ENCODE measurements at places on chromosomes 4 and X.
A peak's percentile ranks its signal among the peaks of the same experiment; 100 is the strongest.

DNA sequence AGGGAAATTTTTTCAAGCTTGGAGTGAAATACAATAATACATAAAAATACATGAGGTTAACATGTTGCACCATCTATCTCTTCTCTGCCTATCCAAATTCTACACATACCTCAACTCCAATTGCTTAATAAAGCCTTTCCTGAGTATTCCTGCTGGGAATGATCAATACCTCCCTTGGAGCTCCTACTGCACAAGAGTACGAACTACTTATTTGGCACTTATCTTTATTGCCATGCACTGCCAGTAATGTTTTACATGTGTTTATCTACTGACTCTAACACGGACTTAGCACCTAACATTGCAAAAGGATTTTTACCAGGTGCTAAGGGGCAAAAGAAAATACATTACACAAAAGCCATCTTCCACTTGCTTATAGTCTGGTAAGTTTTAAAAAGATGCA is 80.2 kb downstream of the ADGRA3 start:
- DNase-seq, result no peak

GRCh38 chrX:63967551-63967950 is 182.5 kb upstream of the ARHGEF9 start:
- no peak for DNase-seq

- DNase-seq, result no peak
These were observed 18.0 kb downstream of the MAN2B2 start for GRCh38 chr4:6592804-6593563.

GRCh38 chrX:6465756-6466155 is 69.2 kb downstream of the VCX3A start:
- DNase-seq, result no peak

DNA sequence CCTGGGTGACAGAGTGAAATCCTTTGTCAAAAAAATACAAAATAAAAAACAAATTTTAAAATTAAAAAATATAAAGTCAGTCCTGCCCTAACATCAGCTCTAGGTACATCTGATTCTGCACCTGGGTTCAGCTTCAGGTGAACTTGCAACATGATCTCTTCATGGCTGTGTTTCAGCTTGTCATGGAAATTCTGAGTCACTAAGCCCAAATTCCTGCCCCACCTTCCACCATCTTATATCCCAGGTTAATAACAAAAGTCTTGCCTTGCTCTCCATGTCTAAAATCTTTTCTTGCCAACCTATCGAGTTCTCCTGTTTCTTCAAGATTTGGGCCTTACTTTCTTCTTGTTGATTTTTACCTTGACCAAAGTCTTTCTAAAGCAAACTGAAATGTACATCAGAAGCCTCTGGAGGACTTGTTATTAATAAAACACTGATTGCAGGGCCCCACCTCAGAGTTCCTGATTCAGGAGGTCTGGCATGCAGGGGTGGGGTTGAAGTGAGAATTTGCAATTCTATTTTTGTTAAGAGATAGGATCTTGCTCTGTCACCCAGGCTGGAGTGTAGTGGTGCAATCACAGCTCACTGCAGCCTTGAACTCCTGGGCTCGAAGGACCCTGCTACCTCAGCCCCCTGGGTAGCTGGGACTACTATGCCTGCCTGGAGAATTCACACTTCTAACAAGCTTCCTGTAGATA is 125.8 kb upstream of the VCX3A start:
- no peak for DNase-seq

- DNase-seq, result peak; percentile 84
These were observed at the start of gene P2RY8 for GRCh38 chrX:1537031-1537715. P2RY8 (minus strand) TSS chrX:1537185; CDS start chrX:1466558, 70,627 bp downstream.

- no peak for DNase-seq
These were observed 12.8 kb upstream of the SAP30 start for GRCh38 chr4:173357939-173358338.
